ENCODE measurements at places on chromosomes 13 and 19. TPM values are rescaled to one million over a fixed set of nuclear protein-coding genes. Genes with fewer than 3 reads are reported as not detected.

Gene SIAH3
- not detected for total RNA-seq

Gene SLC10A2
- total RNA-seq: not detected

Gene PBX4
- total RNA-seq: 0.40 TPM

Gene FAM83E
- total RNA-seq: 2.3 TPM

Gene ZNF576
- 7.0 TPM for total RNA-seq
